ENCODE measurements at places on chromosomes 7 and 10. TPM values are rescaled to one million over a fixed set of nuclear protein-coding genes. Genes with fewer than 3 reads are reported as not detected.

Gene PTPRN2
- 0.44 TPM for total RNA-seq

Gene MKX
- 0.27 TPM for total RNA-seq

Gene DLX5
- total RNA-seq: not detected

Gene EVX1
- total RNA-seq: not detected

Gene POLR3A
- 27.1 TPM for total RNA-seq

Gene ZNF800
- total RNA-seq: 37.8 TPM

Gene CUL2
- total RNA-seq: 58.6 TPM

Gene TES
- 66.5 TPM for total RNA-seq

Data from activated CD8-positive, alpha-beta memory T cell treated with anti-CD3 and anti-CD28 coated beads for 36 hours (primary cell).